ENCODE measurements at places on chromosomes 7 and 10. TPM values are rescaled to one million over a fixed set of nuclear protein-coding genes. Genes with fewer than 3 reads are reported as not detected.

DNA sequence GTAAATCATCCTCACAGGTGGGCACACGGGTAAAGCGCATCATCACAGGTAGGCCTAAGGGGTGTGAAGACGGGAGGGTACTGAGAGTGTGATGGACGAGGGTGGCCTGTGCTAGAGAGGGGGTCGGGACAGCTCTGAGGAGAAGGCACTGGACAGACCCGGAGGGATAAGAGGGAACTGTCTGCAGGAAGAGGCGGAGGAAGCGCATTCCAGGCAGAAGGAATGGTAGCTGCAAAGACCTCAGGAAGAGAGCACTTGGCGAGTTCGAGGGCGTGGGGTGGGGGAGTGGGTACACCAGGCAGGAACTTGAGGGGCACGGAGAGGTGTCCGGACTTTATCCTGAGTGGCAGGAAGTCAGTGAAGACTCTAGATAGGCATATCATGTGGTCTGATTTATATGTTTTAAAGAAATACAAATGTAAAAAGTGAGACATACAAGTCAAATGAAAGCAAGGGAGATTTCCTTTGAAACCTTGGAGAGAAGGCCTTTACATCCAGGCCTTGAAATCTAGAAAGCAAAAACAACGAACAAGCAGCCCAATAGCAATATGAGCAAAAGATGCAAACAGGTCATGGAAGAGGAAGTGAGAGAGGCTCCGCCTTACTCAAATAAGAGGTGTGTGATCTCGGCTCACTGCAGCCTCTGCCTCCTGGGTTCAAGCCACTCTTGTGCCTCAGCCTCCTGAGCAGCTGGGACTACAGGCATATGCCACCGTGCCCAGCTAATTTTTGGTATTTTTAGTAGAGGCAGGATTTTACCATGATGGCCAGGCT, 3.6 kb downstream of the LHPP start:
- no peaks in the 10 kb centered on the region for H3K36me3 ChIP-seq
- H3K27ac ChIP-seq: no peak overlapping the region
- no peaks in the 10 kb centered on the region for H3K4me1 ChIP-seq
- no peak overlapping the region for H3K4me3 ChIP-seq
- no peaks in the 10 kb centered on the region for H3K27me3 ChIP-seq
- no peak for DNase-seq

- no peak overlapping the region for H3K27ac ChIP-seq
- H3K27me3 ChIP-seq: peaks cover 9% of the 10 kb centered on the region
- no peak for DNase-seq
- no peak overlapping the region for H3K4me3 ChIP-seq
- H3K4me1 ChIP-seq: peaks cover 62% of the 10 kb centered on the region
Measured at GRCh38 chr10:103553743-103554487, 60.4 kb downstream of the NEURL1 start.

Gene PIK3CG
- not detected for polyA plus RNA-seq

DNA sequence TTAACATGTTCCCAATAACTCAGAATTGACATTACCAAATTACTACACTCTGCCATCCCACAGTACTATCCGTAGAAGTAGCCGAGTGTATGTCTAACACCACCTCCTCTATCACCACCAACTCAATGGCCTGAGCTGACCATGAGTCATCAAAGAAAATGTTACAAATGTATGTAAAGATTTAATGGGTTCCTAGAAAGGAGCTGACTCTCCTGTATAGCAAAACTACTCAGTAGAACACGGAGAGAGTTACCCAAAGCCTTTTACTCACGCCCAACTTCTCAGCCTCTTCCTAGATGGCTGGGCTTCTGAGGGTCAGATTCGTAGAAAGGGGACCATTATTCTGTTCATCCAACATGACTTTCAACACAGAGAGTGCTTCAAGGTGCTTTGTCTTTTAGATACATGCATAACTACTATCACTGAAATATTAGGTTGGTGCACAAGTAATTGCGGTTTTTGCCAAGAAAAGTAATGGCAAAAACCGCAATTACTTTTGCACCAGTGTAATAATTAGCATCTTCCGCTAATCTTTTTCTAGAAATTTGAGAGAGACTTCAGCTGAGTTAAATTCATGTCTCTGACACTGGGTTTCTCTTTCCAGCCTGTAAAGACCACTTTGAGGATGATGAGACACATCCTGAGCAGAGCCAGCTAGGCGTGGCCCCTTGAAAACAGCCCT, 24.0 kb upstream of the NANOS1 start:
- H3K4me3 ChIP-seq: no peak overlapping the region
- no peak overlapping the region for H3K27ac ChIP-seq
- H3K4me1 ChIP-seq: peaks cover 11% of the 10 kb centered on the region

All from SK-N-SH (cell line).